ENCODE measurements at places on chromosomes 3 and 15.
A peak's percentile ranks its signal among the peaks of the same experiment; 100 is the strongest.

GRCh38 chr3:149765762-149766334 lies 13.6 kb upstream of the COMMD2 start:
- DNase-seq, result no peak

DNA sequence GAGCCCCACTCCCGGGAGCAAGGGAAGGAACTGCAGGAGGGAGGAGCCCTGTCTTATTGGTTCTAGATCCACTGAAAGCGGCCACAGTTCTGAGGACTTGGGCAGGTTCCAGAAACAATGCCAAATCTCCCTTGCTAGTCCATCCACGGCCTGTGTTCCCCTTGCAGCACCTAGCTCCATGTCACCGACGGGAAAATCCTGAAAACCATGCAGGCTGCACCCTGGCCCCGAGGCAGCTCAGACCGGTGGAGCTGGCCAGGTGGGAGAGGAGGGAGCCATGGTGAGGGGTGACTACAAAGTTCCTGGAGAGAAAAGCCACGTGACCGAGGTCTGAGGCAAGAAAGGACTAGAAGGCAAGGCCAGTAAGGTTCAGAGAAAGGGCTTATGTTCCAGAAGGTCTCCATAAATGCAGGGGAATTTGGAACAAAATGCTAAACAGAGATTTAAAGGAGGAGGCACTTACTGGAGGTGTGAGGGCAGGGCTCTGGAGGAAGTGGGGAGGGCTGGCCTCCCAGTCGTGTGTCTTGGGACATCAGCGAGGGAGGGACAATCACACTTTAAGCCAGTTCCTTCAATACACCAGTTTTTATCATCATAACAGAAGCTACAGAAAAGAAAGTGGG lies 5.4 kb downstream of the MGLL start:
- DNase-seq, result no peak

DNA sequence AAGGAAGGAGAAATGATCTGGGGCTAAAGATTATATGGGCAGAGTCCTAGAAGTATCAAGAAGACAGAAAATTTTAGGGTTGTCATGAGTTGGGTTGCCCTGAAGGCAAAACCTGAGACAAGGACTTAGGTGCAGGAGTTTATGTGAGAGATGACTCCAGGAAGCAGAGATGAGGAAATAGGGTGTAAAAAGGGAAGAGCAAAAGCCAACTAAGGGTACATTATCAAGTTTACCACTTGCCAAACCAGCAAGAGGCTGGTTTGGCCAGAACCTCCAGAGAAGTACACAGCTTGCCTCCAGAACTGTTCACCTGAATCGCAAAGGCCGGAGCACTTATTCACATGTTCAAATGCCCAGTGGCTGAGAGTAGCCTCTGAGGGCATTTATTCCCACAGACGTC lies 116.7 kb downstream of the FHIT start:
- DNase-seq, result no peak

- DNase-seq, result no peak
Observed at GRCh38 chr3:71432044-71432975, 151.2 kb downstream of the FOXP1 start.

- no peak for DNase-seq
Observed at GRCh38 chr3:31699309-31699953, 166.7 kb downstream of the STT3B start.

DNA sequence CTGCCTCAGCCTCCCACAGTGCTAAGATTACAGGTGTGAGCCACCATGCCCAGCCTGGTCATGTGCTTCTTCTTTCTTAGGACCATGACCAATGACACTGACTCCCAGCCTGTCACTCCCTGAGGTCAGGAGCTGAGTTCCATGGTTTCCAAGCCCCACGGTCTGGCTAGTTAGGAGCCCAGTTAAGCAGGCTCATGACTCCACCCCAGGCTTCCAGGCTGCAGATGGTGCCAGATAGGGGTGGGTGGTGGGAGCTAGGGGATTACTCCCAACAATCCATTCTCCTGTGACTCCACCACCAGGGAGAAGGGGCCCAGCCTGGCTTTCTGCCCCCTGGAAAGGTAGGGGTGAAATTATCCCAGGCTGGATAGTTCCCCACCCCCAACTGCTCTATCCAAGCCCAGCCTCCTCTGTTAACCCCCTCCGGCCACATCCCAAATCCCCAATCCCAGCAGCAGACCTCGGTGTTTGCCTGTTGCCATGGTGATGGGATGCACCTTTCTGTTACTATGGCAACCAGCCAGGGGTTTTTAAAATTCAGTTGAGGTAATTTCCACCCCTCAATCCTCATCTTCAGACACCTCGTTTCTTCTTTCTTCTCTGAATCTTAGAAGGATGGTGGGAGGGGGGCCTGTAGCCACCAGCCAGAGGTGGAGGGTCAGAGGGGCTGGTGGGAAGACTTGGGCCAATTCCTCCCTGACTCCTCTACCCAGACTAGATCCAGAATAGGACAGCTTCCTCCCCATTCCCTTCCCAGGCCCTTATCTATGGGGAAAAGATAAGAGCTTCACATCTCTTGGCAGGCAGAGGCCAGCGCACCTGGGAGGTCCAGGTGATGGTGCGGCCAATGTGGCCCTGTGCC lies 22.5 kb upstream of the SEMA3F start:
- no peak for DNase-seq

DNA sequence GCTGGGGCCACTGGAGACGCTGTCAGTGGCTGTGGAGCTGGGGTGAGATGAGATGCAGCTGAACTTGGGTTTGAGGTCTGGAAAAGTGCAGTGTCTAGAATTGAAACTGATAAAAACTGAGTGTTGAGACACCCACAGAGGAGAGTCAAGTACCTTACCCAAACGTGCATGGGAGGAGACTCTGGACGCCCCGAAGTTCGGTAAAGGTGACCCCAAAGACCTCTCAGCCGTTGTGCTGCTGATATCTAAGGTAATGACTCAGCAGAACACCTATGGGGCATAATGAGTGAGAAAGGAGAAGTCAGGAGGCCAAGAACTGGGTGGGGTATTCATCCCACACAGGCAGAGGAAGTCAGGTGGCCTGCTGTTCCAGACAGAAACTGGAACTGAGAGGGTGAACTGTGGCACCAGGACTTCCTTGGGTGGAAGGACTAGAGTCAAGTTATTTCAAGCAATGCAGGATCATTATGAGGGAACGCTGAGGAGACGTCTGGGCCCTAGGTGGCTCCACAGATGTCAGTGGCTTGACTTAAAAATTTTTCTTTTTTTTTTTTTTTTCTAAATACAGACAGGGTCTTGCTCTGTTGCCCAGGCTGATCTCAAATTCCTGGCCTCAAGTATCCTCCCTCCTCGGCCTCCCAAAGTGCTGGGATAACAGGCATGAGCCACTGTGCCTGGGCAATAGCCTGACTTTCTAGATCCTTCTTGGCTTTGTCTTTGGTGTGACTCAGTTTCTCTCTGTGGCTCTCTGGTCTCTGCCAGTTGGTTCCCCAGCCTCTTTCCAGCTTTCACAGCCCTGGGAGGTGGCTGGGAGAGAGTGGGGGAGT lies 67.6 kb upstream of the GCNT3 start:
- peak; percentile 28 for DNase-seq

GRCh38 chr15:90686435-90687218 lies 30.5 kb upstream of the BLM start:
- peak; percentile 91 for DNase-seq

DNA sequence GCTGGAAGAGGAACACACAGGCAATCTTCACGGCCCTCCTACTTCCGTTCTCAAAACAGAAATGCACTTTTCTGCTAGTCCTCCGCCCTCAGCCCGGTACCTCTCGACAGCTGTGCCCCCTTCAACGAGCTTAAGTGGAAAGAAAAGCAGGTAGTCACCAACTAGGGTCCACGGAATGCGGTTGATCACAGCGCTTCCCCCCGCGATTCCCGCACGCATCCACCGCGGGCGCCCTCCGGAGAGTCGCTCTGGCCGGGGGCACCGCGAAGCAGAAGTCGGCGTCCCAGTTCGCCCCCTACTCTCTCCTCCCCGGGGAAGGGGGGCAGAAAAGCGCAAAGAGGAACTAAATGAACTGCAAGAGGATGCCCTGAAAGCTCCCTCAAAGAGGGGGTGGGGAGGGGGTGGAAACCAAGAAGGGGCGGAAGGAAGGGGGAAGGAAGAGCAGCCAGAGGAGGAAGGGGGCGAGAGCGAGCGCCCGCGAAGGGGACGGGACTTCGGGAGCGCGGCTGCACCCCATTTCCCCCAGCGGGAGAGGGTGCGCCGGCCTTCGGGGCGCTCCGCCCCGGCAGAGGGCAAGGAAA lies 738 bp downstream of the ACAP2 start:
- peak; percentile 48 for DNase-seq
